Skin of body (tissue), 3 donors: ENCODE measurements at places on chromosomes 1 and 21. TPM values are rescaled to one million over a fixed set of nuclear protein-coding genes. Genes with fewer than 3 reads are reported as not detected.
A peak's percentile ranks its signal among the peaks of the same experiment; 100 is the strongest.

- no peak for DNase-seq
These were observed 14.7 kb downstream of the RNF2 start for GRCh38 chr1:185059950-185060571.

GRCh38 chr1:117794073-117794472 lies 135.3 kb downstream of the GDAP2 start:
- DNase-seq: peak; percentile 60

- no peak for DNase-seq
These were observed 9.1 kb upstream of the THEM5 start for GRCh38 chr1:151862604-151863003.

GRCh38 chr1:30511106-30511505 lies 212.3 kb downstream of the MATN1 start:
- no peak for DNase-seq

Gene TRIM58
- 7.7 TPM for total RNA-seq
